ENCODE measurements at places on chromosomes 1 and 21.

DNA sequence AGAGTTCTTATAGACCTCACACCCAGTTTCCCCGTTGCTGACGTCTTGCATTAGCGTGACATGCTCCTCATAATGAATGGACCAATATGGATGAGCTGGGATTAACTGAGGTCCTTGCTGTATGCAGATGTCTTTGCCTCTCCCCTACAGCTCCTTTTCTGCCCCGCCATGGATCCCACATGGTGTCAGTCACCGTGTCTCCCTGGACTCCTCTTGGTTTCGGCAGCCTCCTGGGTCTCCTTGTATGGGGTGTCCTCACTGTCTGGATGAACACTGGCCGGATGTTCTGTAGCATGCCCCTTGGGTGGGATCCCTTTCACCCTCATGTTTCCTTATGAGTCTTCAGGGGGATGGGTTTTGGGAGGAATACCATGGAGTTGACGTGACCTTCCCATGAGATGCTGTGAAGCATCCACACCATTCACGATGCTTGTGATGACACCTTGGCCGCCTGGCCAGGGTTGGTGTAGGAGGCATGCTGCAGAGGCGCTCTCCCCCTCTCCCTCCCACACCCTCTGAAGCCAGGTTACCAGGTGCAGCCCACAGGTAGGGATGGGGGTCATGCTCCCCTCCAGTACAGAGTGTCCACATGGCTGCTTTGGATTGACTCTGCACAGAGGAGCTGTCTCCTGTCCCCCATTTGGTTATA, 4.4 kb downstream of the GJC2 start:
- H3K4me1 ChIP-seq, result no peaks in the 10 kb centered on the region
- no peaks in the 10 kb centered on the region for H3K27me3 ChIP-seq
- no peak for DNase-seq
- no peaks in the 10 kb centered on the region for H3K36me3 ChIP-seq
- H3K4me3 ChIP-seq, result no peak overlapping the region
- H3K27ac ChIP-seq, result no peak overlapping the region

DNA sequence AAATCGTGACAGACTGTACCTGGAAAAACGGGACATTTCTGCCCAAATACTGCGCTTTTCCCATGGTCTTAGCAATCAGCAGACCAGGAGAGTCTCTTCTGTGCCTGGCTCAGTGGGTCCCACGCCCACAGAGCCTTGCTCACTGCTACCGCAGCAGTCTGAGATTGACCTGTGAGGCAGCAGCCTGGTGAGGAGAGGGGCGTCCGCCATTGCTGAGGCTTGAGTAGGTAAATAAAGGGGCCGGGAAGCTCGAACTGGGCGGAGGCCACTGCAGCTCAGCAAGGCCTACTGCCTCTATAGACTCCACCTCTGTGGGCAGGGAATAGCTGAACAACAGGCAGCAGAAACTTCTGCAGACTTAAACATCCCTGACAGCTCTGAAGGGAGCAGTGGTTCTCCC, 203.1 kb downstream of the DENND1B start:
- H3K27me3 ChIP-seq, result no peaks in the 10 kb centered on the region
- no peak overlapping the region for H3K27ac ChIP-seq
- H3K4me3 ChIP-seq, result no peak overlapping the region
- no peak for DNase-seq

- no peaks in the 10 kb centered on the region for H3K36me3 ChIP-seq
- peaks cover 5% of the 10 kb centered on the region for H3K27me3 ChIP-seq
- no peaks in the 10 kb centered on the region for H3K4me1 ChIP-seq
Observed at GRCh38 chr1:64594446-64594845, 124.5 kb downstream of the CACHD1 start.

DNA sequence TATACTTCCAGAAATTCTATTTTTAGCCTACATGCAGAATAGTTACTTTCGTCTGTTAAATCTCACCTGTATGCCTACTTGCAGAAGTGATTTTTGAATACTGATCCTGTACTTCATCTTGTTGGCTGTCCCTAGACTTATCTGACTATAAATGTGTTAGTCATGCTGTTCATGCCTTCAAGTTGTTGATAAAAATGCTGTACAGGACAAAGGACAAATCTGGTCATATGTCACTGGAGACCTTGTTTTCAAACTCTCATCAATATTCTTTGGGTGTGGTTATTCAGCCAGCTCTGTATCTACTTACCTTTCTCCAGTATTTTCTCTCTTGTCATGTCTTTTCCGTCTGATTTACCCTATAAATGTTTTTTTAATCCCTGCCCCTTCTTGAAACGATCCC, 132.9 kb downstream of the RNF220 start:
- H3K36me3 ChIP-seq, result no peaks in the 10 kb centered on the region
- no peak overlapping the region for H3K27ac ChIP-seq
- no peak overlapping the region for H3K4me3 ChIP-seq
- peaks cover 15% of the 10 kb centered on the region for H3K27me3 ChIP-seq
- no peak for DNase-seq
- no peaks in the 10 kb centered on the region for H3K4me1 ChIP-seq

Measured in natural killer cell treated with Interleukin-12 subunit alpha and Interleukin-12 subunit beta and Interleukin-15 and Interleukin-18, amount 100 ng/mL, for 72 hours (primary cell).